ENCODE measurements at places on chromosomes 3 and 15.

- DNase-seq: no peak
These were observed 75.3 kb upstream of the ACP3 start for GRCh38 chr3:132241776-132242514.

DNA sequence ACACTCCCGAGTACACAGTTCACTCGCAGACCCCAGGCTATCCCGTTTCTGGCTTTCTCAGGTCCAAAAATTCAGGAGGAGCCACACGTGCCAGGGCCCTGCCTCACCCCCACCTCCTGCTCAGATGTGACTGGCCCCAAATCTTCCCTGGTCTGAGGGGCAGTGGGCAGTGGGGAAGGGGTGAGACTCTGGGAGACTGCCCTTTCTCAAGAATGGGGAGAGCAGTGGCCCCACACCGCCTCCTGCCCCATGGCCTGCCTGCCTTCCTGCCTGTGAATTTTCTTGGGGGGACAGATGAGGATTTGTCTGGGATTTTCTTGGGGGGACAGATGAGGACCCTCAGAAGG, 174.6 kb downstream of the MEGF11 start:
- DNase-seq: no peak

- DNase-seq: no peak
These were observed 463.5 kb upstream of the RASGRP1 start for GRCh38 chr15:39028069-39028468.

DNA sequence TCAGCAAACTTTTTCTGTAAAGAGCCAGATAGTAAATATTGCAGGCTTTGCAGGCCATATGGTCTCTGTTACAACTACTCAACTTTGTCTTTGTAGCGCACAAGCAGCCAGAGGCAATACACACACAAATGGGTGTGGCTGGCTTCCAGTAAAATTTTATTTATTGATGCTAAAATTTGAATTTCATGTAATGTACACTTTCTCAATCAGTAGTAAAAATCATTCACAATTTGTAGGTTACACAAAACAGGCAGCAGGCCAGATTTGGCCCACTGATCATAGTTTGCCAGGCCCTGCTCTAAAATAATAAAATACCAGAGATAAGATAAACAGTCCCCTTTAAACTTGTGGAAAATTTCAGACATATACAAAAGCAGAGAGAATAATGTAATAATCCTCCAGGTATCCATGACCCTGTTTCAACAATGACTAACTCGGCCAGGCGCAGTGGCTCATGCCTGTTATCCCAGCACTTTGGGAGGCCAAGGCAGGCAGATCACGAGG, 330.3 kb downstream of the SHQ1 start:
- DNase-seq: no peak

- DNase-seq: no peak
These were observed 13.0 kb upstream of the ATP1B3 start for GRCh38 chr3:141863491-141863890.

GRCh38 chr3:157175691-157176507, 16.0 kb upstream of the CCNL1 start:
- no peak for DNase-seq

DNA sequence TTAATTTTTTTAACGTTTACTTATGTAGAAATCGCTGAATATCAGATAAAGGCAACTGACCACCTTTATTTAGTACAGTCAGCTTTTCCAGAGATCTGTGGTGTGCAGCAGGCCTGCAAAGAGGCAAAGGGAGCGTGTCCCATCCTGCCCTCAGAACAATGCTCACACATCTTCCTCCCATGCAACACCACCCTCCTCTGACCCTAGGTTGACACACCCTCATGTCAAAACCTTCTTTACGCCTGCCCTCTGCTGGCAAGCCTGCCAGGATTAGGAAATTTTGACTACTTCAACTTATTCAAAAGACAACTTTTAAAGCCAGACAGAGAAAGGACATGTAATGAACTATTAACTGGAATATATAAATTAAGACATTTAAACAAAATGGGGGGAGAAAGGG, 513.7 kb downstream of the FOXP1 start:
- DNase-seq: peak; percentile 51

GRCh38 chr3:36730966-36731365, 33.4 kb downstream of the DCLK3 start:
- no peak for DNase-seq

DNA sequence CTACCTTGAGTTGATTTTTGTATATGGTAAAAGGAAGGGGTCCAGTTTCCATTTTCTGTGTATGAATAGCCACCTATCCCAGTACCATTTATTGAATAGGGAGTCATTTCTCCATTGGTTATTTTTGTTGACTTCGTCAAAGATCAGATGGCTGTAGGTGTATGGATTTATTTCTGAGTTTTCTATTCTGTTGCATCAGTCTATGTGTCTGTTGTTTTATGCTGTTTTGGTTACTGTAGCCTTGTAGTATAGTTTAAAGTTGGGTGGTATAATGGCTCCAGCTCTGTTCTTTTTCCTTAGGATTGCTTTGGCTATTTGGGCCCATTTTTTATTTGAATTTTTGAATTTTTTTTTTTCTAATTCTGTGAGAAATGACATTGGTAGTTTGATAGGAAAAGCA, 125.5 kb upstream of the FGF7 start:
- no peak for DNase-seq

DNA sequence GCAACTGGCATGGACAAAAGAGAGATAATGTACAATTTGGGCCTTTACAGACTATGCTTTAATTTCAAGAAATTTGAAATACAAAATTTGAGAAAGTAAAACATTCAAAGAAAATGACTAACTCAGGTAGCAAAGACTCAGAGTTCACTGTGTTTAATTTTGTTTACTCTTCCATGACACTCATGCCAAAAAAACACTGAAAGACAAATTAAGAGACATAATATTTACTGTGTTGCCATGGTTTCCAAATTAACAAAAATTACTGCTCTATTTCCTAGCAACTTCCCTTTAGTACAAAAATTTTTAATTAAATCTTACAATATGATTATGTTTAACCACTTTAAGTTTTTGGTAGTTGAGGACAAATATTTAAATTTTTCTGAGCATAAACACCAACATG, 29.6 kb downstream of the LRRFIP2 start:
- DNase-seq: no peak

DNA sequence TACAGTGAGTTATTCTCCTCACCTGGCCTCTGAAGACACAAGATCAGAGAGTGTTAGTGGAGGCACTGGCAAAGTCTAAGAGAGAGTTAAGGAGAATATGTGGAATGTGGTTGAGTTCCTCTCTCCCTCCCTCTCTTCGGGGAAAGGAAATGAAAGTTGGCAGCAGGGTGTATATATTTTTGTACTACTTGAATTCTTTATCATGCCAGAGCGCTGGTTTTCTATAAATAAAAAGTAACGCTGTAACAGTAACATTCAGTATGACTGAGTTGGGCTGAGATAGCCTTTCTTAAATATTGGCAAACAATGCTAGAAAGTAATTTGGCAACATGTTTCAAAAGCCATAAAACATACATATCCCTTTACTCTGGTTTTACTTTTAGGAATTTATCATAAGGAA, 77.5 kb upstream of the TNFAIP8L3 start:
- no peak for DNase-seq

GRCh38 chr15:35746121-35746520, 200.2 kb upstream of the DPH6 start:
- DNase-seq: no peak

- no peak for DNase-seq
These were observed 11.6 kb downstream of the EAF1 start for GRCh38 chr3:15438983-15439382.

- DNase-seq: no peak
These were observed 38.4 kb upstream of the UBE2E2 start for GRCh38 chr3:23164746-23165145.

DNA sequence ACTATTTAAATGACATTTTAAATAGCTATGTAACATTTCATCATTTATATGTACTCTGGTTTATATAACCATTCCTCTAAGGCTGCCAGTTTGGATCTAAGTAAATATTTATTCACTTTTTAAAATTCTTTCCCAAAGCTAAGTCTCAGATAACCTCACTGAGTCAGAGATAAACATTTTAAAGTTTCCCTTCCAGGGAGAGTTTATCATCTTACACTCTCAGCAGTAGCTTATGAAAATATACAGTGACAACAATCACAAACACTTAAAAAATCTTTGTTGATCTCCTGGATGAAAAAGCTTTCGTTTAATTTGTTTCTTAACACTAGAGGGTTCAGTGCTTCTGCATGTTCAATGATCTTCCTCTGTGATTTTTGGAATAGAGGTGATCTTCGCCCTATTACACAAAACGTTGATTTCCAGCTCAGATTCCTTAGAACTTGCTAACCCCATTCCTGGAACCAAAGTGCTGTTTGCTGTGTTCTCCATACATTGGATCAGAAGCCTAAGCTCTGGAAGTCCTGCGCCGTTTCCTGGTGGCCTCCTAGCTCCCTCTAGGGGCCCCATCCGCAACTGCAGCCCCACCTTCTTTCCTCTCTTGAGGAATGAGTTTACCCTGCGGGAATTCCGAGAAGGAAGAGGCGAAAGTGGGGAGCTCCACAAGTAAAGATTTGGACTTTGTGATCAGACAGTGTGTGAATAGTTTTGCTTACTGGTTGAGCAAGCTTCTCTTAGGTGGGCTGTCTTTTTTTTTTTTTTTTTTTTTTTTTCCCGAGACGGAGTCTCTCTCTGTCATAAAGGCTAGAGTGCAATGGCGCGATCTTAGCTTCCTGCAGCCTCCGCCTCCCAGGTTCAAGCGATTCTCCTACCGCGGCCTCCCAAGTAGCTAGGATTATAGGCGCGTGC, 29.3 kb upstream of the SACM1L start:
- no peak for DNase-seq

GRCh38 chr3:43531835-43532234, 90.0 kb downstream of the ANO10 start:
- DNase-seq: no peak

DNA sequence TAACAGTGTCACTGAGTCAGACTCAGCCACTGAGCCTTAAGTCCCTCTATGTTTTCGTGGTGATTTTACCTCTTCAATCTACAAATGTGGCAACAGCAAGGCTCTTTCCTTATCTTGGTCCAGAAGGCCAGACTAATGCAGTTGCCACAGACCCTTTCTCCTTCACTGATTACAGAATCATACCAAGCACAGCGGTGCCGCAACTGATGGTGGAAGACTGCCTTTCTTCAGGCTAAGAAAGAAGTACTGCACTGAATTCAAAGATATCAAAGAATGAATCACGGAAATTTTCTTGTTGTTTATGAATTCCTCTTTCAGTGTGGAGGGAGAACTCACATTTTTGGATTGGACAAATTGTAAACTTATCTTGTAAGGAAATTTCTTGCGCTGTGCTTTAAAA, 18.6 kb downstream of the DCP1A start:
- DNase-seq: no peak

DNA sequence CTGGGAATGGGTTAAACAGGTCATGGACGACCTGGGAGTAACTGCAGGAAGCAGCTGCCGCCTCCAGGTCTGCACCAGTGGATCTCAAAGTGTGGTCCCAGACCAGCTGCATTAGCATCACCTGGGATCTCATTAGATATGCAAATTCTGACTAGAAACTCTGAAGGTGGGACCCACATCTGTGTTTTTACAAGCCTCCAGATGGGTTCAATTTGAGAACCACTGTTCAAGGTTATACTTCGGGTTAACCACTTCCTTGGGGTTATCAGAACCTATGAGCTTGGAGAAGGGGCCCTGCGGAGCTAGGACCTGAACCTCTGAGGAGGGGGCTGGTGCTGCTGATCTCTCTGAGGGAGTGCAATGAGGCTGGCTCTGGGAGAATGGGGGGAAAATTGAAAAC, 324.8 kb upstream of the CTDSPL start:
- DNase-seq: no peak

GRCh38 chr3:67468511-67468910, 185.9 kb downstream of the SUCLG2 start:
- DNase-seq: no peak
